ENCODE measurements at places on chromosomes 4 and X. TPM values are rescaled to one million over a fixed set of nuclear protein-coding genes. Genes with fewer than 3 reads are reported as not detected.

The SPANXA1 gene
- total RNA-seq = not detected

The CFAP47 gene
- total RNA-seq = not detected

DNA sequence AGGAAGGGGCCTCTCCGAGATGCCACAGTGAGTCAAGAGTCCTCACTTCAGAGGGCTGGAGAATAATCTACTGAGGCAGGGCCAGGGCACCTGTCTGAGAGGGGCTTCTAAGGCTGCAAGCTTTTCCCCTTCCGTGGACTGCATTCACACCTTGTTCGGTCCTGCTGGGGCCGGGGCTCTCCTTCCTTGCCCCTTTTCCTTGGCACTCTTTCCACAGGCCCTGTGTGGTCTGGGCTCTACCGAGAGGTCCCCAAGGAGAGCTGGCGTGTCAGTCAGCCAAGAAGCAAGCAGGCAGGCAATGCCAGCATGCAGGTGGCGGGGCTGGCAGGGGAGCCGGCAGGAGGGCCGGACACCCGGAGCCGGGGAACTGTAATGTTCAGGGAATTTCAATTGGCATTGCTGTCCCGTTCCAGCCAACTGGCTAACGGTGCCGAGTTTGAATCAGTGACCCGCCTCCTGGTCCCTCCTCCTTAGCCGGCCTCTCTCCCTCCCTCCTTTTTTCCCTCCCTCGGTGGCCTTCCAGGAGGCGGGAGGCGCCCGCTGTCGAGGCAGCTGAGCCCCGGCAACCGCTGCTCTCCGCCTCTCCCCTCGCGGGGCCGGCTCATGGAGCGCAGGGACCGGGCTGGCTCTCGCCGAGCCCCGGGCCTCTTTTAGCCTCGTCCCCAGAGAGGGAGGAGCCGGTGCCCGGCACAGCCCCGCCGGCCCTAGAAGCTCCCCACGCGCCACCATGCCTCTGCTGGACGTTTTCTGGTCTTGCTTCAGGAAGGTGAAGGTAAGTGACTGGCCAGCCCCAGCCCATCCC is at the start of gene STARD8:
Gene STARD8 (plus strand): TSS at position 511 of the 802 bp plus-strand sequence. CDS start 217 bp downstream, at position 728.
- no peak for DNase-seq

DNA sequence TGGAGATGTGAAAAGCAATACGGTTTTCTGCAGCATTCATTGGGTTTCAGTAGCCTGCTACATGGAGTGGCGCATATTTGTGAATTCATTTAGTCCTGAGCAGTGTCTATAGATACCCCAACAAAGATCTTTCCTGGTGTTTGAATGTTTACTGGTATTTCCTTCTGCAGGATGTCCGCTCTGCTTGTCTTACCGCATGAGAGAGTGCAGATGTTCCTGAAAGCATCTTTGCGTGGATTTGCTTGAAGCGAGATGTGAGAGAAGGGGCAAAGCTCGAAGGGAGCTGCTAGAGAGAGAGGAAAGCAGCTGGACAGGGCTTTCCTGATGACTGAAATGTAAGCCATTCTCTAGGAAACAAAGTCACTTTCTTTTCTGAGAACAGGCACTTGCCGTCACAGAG is 40.9 kb upstream of the GYPA start:
- no peak for DNase-seq

- no peak for DNase-seq
Measured at GRCh38 chrX:23887451-23887850, 20.3 kb downstream of the APOO start.

GRCh38 chr4:110487873-110488272 is 11.9 kb downstream of the ENPEP start:
- no peak for DNase-seq

DNA sequence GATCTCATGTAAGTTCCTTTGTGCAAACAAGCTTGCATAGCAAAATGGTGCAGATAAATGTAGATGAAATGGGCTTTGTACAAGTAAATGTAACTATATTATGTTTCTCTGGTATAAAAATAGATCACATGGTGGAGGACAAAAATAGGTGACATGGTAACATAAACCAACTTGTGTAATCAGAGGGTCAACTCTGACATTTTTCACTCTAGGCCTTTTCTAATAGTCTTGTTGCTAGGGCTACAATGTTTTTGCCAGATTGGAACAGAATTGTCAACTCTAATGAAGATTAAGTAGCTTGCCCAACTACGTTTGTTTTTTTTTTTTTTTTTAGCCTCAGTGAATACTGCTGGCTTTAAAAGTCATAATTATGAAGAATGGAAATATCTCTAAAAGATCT is 11.5 kb downstream of the MAD2L1 start:
- no peak for DNase-seq

- DNase-seq = no peak
Measured at GRCh38 chr4:185017964-185018772, at the start of gene HELT. TSS of gene HELT (plus strand) at chr4:185018490. CDS start at chr4:185018929, 439 bp downstream.

GRCh38 chr4:66704243-66704642 is 841.1 kb downstream of the CENPC start:
- DNase-seq = no peak
